ENCODE measurements at places on chromosomes 12 and 14. TPM values are rescaled to one million over a fixed set of nuclear protein-coding genes. Genes with fewer than 3 reads are reported as not detected.

DNA sequence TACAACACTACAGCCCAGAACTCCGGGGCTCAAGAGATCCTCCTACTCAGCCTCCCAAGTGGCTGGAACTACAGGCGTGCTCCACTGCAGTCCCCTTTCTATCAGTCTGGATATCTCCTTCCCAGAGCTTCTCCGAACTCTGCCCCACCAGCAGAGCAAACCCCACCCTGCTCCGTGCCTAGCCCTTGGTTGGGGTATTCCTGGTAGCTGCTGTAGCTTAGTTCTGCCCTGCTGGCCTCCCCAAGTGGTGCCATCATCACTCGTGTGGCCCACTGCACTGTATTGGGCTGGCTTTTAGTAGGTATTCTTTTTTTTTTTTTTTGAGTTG, 9.5 kb downstream of the HSP90AA1 start:
- DNase-seq, result no peak

DNA sequence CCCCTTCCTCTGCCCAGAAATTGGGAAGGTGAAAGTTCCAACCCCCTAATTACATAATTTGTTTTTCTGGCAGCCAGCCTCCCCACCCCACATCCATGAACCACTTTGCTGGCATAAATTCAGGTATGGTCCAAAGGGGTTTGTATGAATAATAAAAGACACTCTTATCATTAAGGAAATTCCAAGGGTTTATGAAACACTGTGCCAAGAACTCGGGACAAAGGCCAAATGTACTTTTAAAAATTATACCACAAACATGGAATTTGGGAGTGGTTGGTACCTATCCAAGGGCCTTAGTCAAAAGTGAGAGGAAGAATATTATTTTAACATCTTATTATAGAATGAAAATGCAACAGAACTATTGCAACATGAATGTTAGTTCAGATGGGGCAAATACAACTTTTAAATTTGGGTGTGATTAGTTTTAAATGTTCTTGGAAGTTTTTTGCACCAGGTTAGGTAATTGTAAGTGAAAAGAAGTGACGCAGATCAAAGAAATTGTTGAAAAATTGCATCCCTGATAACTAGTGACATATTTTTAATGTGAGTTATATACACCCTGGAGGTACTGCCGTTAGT, 217.8 kb downstream of the TMEM117 start:
- DNase-seq, result no peak

GRCh38 chr14:29846339-29847055, 81.2 kb downstream of the PRKD1 start:
- peak; percentile 3 for DNase-seq

- DNase-seq, result no peak
Measured at GRCh38 chr12:130669205-130669557, 46.9 kb downstream of the RIMBP2 start.

DNA sequence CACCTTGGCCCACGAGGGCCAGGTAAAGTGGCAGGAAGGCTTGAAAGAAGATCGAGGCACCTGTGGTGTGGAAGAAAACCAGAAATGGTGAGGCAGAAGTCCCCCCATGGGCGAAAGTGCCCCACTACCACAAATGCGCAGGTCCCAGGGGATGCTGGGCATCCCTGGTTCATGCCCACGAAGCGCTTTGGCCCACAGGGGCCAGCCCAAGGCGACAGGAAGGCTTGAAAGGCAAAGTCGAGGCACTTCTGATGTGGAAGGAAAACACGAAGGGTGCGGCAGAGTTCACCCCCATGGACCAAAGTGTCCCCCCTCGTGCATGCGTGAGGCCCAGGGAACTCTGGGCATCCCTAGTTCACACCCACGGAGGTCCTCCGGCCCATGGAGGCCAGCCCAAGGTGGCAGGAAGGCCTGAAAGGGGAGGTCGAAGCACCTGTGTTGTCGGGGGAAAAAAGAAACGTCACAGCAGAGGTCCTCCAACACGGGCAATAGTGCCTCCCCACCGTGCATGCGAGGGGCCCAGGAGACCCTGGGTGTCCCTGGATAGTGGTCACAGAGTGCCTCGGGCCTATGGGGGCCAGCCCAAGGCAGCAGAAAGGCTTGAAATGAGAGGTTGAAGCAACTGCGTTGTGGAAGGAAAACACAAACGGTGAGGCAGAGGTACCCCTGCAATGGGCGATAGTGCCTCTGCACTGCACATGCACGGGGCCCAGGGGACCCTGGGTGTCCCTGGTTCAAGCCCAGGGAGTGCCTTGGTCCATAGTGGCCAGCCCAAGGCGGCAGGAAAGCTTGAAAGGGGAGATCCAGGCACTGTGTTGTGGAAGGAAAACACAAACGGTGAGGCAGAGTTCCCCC, 373.9 kb downstream of the ALG10 start:
- no peak for DNase-seq

TAS2R14 gene
- 2.0 TPM for total RNA-seq

GRCh38 chr14:100268591-100269207, 29.8 kb downstream of the YY1 start:
- DNase-seq, result no peak

GRCh38 chr12:3353621-3354020, 137.4 kb upstream of the PRMT8 start:
- no peak for DNase-seq

DLK1 gene
- not detected for total RNA-seq

- no peak for DNase-seq
Measured at GRCh38 chr14:88422047-88422446, 36.6 kb downstream of the SPATA7 start.

GRCh38 chr14:88588081-88588480, 25.2 kb downstream of the ZC3H14 start:
- DNase-seq, result no peak

DNA sequence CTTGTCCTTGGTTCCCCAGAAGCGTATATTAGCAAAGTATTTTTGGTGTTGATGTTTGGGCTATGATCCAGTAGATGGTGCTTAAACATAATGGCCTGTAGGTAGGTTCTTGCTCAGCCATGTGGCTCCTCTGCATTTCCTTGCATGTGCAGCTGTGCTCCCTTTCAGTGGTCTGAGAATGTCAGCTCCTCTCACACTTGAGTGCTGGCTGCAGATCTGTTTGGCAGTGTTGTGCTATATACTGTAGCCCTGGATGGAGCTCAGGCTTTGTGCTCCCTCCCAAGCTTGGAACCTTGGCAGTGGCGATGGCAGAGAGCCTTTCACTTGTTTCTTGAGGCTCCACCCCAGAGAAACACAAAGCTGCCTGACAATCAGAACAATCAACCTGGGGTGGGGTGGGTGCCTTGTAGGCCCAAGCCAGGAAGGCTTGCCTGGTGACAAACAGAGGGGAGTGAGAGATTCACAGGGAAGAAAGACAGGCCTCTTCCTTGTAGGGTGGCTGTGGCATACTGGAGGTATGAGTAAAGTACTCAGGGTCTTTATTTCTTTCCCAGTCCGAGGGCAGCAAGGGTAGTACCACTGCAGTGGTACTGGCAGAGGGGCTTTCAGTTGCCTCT, 255.3 kb downstream of the RAD51B start:
- no peak for DNase-seq

DNA sequence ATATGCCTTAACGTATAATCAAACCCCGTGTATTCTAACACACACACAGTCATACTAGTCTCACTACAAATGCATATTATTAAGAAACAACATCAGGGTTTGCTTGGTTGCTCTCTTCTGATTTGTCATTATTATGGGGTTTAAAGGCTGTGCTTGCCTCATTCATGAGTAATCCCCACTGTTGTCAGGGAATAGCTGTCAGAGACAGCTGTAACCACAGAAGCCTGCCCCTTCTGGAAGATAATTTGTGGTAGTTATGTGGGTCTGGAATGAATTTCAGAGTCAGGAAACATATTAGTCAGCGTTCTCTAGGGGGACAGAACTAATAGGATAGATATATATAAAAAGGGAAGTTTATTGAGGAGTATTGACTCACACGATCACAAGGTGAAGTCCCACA, 456.9 kb upstream of the TMEM132C start:
- no peak for DNase-seq

TUNAR gene
- not detected for total RNA-seq

- DNase-seq, result no peak
Measured at GRCh38 chr12:29734305-29734704, 49.4 kb downstream of the TMTC1 start.

- no peak for DNase-seq
Measured at GRCh38 chr12:21599143-21599999, 5.3 kb downstream of the GYS2 start.

DNA sequence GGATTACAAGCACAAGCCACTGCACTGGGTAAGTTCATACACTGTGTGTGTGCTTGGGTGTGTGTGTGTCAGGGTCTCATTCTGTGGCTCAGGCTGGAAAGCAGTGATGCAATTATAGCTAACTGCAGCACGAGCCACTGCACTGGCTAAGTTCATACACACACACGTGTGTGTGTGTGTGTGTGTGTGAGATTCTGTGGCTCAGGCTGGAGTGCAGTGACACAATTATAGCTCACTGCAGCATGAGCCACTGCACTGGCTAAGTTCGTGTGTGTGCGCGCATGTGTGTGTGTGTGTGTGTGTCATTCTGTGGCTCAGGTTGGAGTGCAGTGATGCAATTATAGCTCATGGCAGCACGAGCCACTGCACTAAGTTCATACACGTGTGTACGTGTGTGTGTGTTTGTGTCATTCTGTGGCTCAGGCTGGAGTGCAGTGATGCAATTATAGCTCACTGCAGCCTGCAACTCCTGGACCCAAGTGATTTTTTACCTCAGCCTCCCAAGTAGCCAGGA, 85.4 kb downstream of the HECTD1 start:
- DNase-seq, result no peak

TMED10 gene
- 313 TPM for total RNA-seq

GRCh38 chr12:130588696-130589539, 127.2 kb downstream of the RIMBP2 start:
- no peak for DNase-seq

GLIPR1L2 gene
- total RNA-seq, result 0.05 TPM

DNA sequence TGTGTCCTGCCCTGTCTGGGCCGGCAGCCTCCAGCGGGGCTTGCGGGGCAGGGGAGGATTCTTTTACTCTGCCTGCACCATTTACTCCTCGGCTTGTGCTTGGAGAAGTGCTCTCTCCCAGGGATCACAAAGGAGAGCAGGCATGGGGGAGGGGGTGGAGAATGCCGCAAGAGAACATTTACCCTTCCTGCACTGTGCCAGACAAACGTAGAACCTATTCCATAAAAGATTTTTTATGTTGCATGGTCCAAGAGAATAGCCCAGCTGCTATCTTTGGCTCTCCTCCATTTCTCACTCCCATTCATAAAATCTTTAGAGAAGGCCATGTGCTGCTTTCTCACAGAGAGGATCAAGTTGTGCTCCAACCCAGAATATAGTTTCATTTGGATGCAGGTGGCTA, 159.4 kb downstream of the SPTSSA start:
- DNase-seq, result no peak

GRCh38 chr12:27821259-27821973, 41.4 kb upstream of the MANSC4 start:
- DNase-seq, result peak; percentile 94

LHX5 gene
- 0.05 TPM for total RNA-seq

SIRT4 gene
- 1.5 TPM for total RNA-seq

MAP1LC3B2 gene
- total RNA-seq, result 0.19 TPM

GRCh38 chr12:27915021-27915420, 57.5 kb downstream of the PTHLH start:
- DNase-seq, result no peak

DNA sequence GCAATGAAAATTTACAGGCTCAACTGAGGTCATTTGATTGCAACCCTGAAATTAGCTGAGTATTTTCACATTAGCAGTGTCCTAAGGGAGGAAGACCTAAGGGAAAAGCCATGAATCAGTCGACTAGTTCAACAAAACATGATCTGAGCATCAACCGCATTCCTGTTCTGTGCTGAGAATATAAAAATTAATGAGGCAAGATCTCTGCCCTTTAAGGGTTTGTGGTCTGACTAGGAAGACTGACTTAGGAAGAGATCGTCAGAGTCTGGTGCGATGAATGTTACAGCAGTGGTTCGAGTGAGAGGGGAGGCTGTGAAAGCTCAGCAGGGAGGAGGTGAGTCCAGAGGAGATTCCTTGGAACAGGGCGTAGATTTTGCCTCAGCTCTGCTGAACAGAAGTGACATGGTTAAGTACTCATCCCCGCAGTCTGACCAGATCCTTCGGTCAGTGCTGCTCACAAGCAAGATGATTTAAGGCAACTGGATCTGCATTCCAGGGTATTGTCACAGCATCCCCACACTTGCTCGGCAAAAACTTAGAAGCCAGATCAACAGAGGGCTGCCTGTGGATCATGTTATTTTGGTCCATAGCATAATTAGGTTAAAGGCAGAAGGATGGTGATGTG, 49.6 kb downstream of the BMAL2 start:
- no peak for DNase-seq

DNA sequence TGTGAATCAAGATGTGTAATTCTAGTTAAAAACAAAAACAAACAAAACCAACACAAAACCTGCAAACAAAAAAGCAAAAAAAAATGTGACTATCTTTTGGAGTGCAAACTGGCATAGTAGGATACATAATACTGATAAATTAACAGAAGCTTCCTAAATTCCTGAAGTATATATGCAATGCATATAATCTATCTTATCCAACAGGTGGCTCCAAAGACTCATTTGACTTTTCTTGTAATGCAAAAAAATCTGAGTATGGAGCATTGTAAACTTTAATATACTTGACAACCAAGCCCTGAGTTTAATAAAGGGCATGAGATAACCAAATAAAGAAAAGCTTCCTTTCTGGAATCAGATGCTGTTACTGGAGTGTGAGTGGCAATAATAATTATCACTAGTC, 1003.6 kb downstream of the FSCB start:
- DNase-seq, result no peak

RBP5 gene
- total RNA-seq, result 0.19 TPM

GRCh38 chr14:103015426-103015825, 41.9 kb downstream of the CDC42BPB start:
- peak; percentile 39 for DNase-seq

- DNase-seq, result no peak
Measured at GRCh38 chr12:127429551-127430285, 837.3 kb upstream of the TMEM132C start.

DNA sequence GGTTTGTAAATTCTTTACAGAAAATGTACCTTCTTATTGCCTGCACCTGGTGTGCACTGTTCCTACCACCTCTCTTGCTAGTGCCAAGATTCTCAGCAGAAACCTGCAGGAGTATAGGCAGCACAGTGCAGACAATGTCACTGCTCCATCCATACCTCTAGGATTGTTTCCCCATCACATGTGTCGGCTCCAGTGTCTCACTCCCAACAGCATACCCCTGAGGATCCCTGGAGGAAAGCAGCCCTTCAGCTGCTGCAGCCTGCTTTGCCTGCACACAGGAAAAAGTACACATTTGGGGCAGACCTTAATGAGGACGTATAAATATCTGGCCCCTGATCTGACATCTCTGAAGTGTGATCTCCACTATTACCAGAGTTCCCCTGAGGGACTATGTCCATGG, 235.5 kb downstream of the MDGA2 start:
- no peak for DNase-seq

DNA sequence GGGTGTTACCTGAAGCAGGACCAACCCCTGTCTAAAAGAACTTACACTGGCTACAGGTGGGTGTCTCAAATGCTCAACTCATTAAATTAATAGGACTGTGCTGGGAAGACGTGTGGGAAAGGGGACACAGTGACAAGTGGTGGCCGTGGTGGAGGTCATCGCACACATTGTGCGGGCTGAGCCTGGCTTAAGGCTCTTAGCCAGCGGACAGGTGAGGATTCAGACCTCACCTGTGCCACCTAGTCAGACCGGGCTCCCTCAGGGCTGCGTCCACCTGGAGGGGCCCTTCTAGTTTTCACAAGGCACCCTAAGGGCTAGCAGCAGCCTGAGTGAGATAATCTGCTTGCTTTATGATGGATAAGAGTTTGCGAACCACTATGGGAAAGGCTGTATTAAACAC, 125.2 kb upstream of the FKBP4 start:
- no peak for DNase-seq
